ENCODE measurements at places on chromosomes 7 and 10. TPM values are rescaled to one million over a fixed set of nuclear protein-coding genes. Genes with fewer than 3 reads are reported as not detected.
A peak's percentile ranks its signal among the peaks of the same experiment; 100 is the strongest.

Gene NEUROG3
- total RNA-seq, result not detected

GRCh38 chr7:18666107-18666728, 170.7 kb downstream of the HDAC9 start:
- peak; percentile 63 for DNase-seq

GRCh38 chr7:38817526-38817925, 91.5 kb downstream of the VPS41 start:
- DNase-seq, result no peak

- no peak for DNase-seq
Measured at GRCh38 chr10:110901954-110902819, 16.8 kb downstream of the BBIP1 start.

- DNase-seq, result no peak
Measured at GRCh38 chr10:132515811-132516726, 21.5 kb upstream of the INPP5A start.

- no peak for DNase-seq
Measured at GRCh38 chr7:95394370-95394769, 1.8 kb downstream of the PON3 start.

DNA sequence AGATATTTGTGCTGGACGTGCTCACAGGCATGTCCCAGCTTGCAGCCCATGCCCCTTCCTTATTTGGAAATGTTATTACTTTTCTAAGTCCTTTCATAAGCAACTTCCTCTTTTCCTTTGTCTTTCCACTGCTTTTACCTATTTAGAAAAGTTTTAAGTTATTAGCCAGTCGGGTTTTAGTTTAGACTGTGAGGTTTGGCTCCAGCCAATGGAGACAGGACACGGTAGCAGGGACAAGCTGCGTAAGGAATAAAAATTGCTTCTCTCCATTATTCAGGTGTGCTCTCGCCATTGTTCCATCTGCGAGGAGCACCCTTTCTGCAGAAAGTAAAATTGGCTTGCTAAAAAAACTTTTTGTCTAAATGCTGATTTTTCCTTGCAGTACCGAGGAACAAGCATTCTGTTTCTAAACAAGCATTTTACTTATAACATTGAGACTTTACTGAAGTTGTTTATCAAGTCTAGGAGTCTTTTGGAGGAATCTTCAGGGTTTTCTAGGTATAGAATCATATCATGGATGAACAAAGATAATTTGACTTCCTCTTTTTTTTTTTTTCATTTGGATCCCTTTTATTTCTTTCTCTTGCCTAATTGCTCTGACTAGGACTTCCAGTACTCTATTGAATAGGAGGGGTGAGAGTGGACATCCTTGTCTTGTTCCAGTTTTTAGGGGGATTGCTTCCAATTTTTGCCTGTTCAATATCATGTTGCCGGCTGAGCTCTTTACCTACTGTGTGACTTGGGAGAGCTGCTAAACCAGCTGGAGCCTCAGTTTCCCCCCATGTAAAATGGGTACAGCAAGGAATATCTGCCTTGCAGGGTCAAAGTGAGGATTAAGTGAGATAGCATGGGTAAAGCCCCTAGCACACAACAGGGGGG, 63.8 kb downstream of the ALOX5 start:
- DNase-seq, result no peak

GRCh38 chr7:39714447-39715091, 91.2 kb downstream of the RALA start:
- DNase-seq, result no peak

DNA sequence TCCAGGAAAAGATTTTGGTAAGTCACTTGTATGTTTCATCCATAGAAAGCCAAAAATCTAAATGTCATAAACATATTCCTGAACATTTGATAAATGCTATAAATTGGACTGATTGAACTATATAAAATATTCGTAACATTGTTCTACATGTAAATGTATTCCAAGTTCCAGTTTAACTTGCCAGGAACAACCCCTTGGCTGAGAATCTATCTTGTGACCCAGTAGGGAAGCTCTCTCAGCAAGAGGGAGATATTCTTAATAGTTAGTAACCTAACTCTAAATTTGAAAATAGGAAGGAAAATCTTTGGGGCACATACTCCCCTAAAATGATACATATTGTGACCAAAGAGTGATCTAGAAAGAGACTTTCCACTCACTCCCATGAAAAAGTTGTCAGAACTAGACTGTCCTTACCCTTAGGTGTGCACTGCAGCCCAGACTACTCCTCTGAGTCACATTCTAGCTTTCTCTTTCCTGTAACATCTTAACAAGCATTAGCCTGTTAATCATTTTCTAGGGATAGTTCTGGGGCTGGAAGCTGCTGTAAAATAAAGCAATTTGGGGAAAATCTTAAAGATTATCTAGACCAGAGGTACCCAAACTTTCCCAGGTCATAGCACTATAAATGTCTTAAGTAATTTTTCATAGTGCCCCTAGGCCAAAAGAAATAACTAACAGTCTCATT, 73.7 kb upstream of the SKAP2 start:
- DNase-seq, result no peak

- DNase-seq, result no peak
Measured at GRCh38 chr10:118573512-118573911, 21.9 kb downstream of the PRLHR start.

DNA sequence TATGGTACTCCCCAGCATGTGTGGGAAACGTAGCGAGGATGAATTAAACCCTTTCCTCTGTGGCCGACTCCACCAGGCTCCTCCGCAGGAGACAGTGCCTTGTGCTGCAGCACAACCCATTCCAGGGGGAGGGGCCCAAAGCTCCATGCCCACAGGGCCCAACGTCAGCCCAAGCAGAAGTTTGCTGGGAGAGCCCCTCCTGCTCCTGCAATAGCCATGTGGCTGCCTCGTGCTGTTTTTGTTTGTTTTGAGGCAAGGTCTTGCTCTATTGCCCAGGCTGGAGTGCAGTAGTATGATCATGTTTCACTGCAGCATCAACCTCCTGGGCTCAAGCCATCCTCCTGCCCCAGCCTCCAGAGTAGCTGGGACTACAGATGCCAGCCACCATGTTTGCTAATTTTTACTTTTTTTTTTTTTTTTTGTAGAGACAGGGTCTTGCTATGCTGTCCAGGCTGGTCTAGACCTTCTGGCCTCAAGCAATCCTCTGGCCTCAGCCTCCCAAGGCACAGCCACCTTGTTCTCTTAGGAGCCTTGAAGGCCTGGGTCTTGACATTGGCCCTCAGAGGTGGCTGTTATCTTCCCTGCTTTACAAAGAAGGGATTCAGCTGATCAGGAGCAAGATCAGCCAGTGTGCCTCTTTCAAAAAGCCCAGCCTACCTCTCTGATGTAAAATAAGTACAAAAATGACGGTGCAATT, 102.8 kb downstream of the DYNC2I1 start:
- DNase-seq, result no peak

DNA sequence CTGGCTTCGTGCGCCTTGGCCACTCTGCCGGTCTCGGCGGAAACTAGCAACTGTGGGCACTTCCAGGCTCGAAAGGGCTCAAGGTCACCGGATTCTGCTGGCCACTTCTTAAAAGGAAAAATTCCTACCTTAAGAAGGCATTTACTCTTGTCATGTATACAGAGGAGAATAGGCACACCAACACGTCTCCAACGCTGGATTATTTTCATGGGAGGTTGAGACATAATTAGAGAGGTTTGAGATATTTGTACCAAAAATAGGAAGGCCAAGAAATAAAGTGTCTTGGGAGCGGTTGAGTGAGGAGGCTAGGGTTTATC, 4.5 kb upstream of the CYP26A1 start:
- DNase-seq, result no peak

DNA sequence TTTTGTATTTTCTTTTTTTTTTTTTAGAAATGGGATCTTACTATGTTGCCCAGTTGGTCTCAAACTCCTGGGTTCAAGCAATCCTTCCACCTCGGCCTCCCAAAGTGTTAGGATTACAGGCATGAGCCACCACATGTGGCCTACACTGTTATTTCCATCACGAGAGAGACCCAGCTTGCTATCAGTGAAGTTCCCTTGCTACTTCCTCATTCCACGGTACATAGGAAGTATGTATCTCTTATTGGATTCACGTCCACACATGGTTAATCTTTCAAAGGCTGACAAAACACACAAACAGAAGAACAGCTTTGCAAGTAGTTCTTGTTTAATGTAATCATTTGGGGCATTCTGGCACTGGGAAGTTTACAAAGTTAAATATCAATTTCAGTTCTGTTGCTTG, 50.9 kb downstream of the DCLRE1A start:
- no peak for DNase-seq

DNA sequence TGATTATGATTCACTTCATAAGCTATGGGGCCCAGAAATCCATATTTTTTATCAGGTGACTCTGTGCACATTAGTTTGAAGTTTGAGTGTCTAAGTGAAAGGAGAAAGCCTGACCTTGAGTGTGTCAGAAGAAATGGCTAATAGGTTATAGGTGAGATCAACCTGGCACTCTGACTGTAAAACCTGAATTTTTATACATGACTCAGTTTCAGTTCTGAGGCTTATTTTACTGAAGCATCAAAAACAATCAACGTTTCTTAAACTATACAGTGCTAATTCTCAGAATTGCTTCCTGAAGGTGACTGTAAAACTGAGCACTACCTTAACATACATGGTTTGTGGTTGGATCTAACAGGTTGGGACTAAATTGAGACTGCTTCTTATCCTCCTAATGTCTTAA, 159.4 kb upstream of the AHR start:
- no peak for DNase-seq

- DNase-seq, result no peak
Measured at GRCh38 chr10:101047268-101047667, 14.5 kb upstream of the KAZALD1 start.
